DMS 273 treated with DMSO at 0.1 percent for 48 hours (cell line): ENCODE measurements at places on chromosomes 4 and X.

GRCh38 chrX:26295425-26295824 is 79.5 kb downstream of the MAGEB5 start:
- no peak for DNase-seq

GRCh38 chrX:85611926-85612325 is 232.5 kb upstream of the POF1B start:
- DNase-seq: peak; percentile 30

DNA sequence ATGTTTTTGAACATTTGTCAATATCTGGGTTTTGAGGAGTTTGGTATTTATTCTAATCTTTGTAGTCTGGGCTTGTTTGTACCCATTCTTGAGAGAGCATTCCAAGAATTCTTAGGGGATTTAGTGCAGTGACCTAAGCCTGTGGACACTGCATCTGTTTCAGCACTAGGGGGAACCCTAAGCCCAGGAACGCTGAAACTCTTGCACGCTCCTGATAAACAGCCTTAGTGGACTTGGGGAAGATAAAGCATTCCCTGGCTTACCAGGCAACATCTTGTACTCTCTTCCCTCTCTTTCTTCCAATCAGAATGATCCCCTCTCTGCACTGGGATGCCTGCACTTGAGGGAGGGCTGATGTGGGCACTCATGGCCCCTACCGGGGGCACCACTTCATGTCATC is 654.9 kb upstream of the HTR2C start:
- DNase-seq: peak; percentile 16

DNA sequence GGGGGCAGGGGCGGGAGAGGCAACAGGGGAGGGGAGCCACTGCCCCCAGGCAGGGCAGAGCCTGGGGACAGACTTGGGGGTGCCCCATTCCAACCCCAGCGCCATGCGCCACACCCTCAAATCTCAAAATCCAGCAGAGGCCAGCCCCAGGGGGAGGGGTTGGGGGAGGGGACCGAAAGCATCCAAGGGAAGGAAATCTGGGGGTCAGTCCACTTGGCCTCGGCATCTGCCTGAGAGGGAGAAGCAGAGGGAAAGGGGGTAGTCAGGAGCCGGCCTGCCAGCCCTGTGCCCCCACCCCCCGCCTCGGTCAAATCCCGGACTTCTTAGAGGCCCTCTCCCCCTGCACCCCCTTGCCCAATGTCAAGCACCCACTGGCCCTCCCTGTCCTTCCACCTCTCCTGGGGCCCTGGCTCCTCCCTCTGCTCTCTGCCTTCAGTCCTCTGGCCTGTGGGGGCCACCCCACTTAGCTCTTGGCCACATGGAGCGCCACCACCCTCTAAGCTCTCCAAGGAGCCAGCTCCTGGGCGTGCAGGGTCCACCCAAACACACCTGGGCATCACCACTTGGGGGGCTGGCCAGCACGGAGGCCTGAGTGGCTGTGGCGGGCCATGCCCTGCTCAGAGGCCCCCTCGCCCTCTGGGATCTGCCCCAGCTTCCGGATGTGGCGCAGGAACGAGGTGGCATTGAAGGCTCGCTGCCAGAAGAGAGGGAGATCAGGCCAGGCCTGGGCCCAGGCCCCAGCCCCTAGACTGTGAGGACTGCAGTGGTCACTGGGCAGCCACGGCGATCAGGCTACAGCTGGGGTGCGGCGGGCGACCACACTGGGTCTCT is 3.5 kb downstream of the PNCK start:
- DNase-seq: no peak

DNA sequence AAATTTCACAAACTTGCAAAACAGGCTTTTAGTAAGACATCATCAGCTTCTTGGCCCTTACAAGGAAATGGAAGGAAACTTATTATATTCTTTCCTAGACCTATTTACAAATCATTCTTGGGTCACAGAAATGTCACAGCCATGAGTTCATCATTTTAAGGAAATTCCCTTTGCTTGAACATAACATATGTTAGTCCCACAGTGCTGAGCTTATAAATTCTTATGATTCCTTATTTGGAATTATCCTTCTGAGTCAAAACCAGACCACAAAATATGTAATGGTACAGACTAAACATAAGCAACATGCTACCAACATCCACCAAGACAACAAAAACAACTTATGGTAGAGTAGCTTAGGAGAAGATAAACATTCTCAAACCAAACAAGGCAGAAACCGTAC is 236.9 kb upstream of the CTSO start:
- DNase-seq: no peak

DNA sequence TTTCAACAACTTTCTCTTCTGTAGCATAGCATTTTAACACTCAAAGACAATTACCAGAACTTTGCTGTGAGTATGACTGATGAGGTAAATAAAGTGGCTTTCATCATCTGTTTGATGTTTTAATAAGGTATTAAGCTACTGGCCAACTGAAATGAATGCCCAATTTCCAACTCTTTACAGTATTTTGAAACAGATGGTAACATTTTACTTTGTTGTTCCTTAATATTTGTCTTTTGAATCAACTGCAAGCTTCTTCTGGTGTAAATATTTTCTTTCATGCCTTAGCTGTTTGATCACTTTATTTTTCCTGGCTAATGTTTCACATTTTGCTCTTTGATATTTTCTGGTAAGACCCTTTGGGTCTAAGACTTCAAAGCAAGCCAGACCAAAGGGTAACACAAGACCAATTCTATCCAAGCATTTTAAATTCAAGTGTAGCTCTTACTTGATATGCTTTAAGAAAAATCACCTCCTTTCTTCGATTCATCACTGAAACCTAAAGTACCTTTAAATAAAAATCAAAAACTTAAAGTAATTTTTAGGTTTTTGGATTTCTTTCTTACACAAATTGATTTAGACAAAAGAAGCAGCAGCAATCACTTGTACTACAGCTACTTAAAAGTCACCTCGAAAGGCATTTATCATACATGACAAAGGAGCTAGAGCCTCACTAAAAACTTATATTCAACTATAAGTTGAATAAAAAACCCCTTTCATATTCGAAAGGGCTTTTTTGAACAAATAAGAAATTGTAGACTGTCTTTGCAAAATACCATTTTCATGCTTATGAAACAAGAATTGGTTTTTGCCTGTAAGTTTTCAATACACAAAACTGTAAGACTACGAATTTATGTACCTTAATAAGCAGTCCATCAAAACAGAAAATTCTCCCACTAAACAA is 57.6 kb downstream of the TBCK start:
- DNase-seq: no peak

DNA sequence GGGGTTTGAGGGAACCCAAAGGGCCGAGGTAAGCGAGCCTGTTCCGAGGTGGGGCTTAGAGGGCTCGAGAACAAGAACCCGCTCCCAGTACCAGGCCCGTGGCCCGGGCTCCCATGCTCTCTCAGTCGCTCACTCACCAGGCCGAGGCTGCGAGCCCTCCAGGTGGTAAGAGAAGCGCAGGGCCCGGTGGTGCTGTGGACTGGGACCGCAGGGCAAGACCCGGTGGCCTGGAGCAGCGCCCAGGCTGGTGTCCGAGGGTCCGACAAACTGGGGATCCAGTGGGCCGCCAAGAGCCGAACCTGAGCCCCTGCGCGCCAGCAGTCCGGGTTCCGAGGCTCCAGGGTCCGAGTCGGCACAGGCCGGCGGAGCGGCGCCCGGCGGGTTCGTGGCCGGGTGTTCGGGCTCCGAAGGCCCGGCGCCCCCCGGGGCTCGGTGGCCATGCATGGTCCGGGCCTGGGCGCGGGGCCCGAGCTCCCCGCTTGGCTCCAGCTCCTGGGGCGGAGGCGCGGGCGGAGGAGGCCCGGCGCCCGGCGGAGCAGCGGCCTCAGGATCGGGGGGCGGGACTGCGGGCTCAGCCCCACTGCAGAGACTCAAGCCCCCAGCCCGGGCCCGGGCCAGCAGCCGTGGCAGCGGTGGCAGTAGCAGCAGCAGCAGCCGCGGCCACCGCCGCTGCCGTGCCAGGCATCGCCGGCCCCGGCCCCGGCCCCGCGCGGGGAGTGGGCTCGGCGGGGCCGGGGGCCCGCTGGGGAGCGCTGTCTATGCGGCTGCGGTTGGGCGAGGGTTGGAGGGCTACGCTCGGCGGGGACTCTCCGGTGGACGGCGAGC is 833 bp downstream of the FGD1 start:
- DNase-seq: no peak

- DNase-seq: no peak
Observed at GRCh38 chr4:25725870-25726269, 70.2 kb downstream of the SLC34A2 start.

DNA sequence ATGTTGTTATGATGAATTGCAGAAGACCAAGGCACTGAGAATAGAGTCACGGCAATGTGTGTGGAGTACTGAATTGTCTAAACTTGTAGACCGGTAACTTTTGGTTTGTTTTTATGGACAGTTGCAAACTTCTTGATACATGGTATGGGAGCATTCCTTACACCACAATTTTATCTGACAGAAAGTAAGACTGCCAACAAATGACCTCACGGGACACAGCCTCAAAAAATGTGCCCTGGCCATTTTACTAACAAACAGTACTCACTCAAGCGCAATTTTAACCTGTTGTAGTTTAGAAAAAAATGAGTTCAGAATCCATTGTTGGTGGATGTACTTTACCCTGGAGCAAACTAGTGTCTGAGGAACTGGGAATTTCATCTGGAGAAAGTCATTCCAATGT is 321.2 kb downstream of the CAMK2D start:
- no peak for DNase-seq

- DNase-seq: no peak
Observed at GRCh38 chr4:182320580-182320979, 77.4 kb downstream of the TENM3 start.

DNA sequence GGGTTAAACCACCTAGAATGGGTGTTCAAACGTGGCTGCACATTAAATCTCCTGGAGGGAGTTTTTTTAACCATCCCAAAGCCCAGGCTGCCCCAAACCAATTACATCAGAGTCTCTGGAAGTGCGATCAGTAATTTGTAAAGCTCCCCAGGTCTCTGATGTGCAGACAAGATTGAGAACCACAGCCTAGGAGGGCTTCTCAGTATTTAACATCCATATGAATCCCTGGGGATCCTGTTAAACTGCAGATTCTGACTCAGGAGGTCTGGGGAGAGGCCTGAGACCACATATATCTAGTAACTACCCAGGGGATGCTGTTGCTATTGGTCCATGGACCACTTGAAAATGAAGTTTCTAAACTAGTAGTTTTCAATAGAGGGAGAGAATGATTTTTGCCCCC is 42.6 kb downstream of the SMPX start:
- DNase-seq: no peak

DNA sequence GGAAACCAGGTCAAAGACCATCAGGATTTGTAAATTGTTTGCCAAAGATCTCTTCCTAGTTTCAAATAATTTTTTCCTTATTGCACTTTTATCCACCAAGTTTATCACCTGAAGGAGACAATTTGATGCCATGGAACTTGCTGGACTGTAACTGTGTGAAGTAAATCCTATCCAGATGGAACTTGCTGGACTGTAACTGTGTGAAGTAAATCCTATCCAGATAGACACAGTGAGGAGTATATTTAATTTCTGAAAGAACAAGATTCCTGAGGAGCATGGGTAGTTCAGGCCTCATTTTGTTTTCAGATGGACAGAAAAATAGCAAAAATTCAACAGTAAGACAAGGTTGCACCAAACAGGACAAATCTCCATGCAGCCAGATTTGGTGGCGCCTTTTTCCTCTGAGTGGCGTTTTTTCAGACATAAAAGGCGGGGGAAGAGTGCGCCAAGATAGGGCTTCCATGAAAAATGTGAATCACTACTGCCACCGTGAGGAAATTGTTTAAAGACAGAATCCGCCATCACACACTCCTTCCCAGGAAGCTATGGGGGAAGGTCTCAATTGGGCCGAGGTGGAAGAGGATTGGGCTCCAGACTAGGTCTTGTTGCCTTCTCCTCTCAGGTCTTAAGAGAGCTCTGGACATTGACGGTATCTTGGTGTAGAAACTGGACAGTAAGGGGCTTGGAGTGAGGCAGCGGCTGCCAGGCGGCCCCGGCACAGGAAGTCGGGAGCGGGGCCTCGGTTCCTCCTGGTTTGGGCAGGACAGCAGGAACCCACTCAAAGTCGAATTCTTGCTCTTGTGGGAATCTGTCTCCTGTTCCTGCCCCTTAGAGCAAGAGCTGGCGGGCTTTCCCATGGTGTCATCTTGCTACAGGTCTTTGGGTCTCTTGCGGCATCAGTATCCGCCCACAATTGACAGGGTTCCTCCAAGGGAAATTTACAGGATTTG is 234.7 kb downstream of the OR13H1 start:
- peak; percentile 35 for DNase-seq

- no peak for DNase-seq
Observed at GRCh38 chr4:109214622-109215301, 87.7 kb downstream of the COL25A1 start.

DNA sequence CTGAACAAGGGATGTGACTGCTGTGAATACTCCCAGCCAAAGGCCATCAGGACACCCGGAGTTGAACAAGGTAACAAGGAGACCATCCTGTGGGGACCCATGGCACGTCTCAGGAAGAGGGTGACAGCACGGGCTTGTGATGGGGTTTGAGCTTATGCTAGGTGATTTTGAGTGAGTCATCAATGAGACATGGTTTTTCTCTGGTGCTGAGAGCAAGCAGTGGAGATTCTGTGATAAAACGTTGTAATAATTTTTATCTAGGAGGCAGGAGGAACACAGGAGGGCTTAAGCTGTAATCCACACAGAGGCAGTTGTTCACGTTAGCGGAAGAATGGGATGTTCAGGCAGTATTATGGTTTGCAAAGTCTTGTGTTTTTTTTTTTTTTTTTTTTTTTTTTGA is 36.0 kb downstream of the TRIML1 start:
- DNase-seq: no peak

DNA sequence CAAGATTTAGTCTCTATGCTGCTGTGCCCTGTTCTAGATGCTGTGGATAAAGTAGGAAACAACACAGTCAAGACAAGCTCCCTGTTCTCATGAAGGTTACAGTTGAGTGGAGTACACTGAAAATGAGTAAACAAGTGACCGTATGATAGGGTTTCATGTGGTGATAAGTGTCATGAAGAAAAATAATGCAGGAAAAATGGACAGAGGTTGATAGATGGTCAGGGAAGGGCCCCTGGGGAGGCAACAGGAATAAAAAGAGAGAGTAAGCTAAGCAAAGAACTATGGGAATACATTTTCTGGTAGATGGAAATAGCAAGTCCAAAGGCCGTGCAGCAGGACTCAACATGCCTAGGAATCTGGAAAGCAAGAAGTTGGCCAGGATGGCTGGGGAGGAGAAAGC is 394.0 kb downstream of the DTHD1 start:
- DNase-seq: no peak

DNA sequence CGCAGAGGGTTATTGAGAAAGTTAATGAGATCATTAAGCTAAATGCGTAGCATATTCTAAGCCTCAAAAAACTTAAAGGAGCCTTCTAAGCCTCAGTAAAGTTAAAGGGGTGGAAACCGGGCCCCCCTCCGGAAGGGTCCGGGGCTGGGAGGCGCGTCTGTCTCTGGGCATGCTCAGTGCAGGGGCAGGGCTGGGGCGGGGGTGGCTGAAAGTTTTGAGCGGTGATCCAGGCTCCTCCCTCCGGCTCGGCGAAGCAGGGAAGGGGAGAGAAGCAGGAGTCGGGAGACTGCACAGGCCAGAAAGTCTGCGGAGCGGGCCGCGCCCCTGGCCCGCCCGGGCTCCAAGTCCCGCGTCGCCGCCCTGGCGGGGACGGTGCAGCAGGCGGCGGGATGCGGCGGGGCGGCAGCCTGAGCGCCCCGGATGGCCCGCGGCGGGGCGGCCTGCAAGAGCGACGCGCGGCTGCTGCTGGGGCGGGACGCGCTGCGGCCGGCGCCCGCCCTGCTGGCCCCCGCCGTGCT is at the start of gene EVC:
TSS of gene EVC (plus strand) at position 241 of the 518 bp plus-strand sequence. CDS start at position 421, 180 bp downstream.
- peak; percentile 16 for DNase-seq
